HAP-1 (cell line): ENCODE measurements at places on chromosomes 3 and 15.

GRCh38 chr3:4935347-4935746 is 43.9 kb upstream of the BHLHE40 start:
- DNase-seq, result no peak

GRCh38 chr3:50495609-50496423 is 7.6 kb downstream of the CACNA2D2 start:
- DNase-seq, result peak; percentile 15

DNA sequence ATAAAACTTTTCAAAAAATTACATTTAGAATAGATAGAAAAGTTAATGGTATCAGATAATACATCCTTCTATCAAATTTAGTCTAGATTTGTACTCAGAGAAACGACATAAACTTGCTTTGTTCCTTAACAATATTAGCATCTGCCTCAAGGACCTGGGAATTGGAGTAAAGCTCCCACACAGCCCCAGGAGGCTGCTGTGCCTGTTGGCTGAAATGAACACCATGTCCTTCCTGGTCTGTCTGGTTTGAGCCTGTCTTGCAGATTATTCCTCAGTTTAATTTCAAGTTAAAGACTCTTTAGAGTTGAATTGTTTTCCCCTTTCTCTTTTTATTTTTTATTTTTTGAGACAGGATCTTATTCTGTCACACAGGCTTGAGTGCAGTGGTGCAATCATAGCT is 19.4 kb downstream of the GNB5 start:
- DNase-seq, result no peak

- DNase-seq, result no peak
These were observed 114.1 kb upstream of the CFAP20DC start for GRCh38 chr3:59163953-59164352.

DNA sequence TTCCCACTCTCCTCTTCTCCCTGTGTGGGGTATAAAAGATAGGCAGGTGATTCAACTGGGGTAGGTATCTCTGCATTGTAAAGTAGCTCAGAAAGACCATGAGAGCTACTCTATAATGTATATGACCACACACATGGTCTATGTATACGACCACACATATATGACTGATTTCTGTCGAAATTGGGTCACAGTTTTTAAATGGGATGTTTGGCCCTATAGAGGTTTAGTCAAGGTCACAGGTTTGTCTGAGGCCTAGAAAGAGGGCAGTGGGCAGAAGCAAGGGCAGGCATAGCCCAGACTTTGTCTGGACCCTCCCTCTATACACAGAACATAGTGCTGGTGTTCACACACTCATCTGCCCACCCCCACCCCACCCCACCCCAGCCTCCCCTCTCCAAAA is 4.4 kb downstream of the LAMP3 start:
- DNase-seq, result no peak

- DNase-seq, result no peak
These were observed 1012.7 kb upstream of the CADM2 start for GRCh38 chr3:83946049-83946448.

GRCh38 chr3:173529062-173529711 is 131.6 kb downstream of the NLGN1 start:
- DNase-seq, result peak; percentile 41

GRCh38 chr3:102060814-102061213 is 211.5 kb downstream of the NFKBIZ start:
- DNase-seq, result no peak

- DNase-seq, result no peak
These were observed 57.7 kb downstream of the MESD start for GRCh38 chr15:80931721-80932512.

- DNase-seq, result no peak
These were observed 654.2 kb downstream of the NTRK3 start for GRCh38 chr15:87602371-87602770.

- DNase-seq, result no peak
These were observed 44.7 kb downstream of the IFT57 start for GRCh38 chr3:108177536-108177935.

GRCh38 chr3:100084100-100084806 is 30.0 kb downstream of the FILIP1L start:
- DNase-seq, result no peak

DNA sequence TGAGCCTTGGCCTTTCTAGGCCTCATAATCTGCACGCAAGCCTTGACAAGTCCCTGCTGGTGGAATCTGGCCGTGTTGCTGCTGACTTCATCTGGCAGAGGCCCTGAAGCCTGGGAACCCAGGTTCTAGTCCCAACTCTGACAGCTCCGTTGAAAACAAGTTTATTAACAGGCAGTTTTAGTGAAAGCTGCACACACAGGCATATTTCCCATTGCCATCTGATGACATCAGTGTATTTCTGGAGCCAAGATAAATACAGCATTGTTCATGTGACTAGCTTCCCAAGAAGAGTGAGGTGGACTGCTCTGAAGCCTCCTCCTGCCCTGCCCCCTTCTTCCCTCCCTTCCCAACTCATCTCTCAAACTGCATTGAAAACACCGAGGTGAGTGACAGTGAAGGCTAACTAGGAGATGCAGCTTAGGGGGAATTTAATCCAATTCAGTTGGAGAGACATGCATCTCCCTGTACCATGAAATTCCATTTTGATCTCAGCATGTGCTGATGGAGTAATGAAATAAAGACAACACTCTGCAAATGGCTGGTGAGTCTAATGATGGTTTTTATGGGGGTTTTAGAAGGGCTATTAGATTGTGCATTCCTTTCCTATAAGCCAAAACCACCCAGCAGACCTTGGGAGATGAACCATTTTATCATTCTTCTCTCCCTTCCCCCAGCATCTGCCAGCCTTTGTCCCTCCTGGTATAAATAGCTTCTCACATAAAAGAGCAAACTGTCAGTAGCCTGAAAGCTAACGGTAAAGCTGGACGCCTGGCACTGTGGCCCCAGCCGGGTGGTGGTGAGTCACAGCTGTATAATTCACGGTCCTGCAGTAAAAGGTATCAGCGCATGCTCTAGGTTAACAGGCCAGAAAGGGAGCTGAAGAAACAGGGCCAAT is 38.0 kb downstream of the PRICKLE2 start:
- no peak for DNase-seq

DNA sequence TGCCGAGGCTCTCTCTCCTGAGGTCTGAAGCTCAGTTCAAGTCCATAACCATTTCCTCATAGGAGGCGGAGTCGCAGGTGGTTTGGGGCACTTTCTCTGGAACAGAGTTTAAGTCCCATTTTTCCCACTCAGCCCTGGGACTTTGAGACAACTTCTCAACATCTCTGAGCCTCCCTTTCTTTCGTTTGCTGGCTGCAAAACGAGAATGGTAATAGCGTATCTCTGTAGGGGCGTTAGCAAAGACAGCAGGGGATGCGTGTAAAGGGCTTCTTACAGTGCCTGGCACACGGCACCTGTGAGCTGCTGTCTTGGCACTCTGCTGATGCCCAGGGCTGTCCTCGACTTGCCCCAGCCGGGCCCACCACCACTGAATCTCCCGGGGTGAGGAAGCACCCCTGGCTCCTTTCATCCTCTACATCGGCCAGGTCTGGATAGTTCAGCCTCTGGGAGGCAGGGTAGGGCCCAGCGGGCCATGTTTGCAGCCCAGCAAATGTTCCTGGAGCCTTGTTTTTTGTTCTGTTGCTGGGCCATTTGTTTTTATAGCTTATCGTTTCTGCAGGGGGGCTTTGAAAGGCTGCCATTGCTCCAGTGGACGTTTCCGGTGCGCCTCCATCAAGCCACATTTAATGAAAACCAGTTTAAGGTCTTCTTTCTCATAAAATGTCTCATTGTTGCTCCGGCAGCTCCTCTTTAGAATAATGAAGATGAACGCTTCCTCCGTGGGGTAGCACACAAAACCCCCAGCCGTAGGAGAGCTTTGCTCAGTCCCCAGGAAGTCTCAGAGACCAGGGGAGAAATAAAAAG is 60.0 kb upstream of the WNT5A start:
- DNase-seq, result no peak

DNA sequence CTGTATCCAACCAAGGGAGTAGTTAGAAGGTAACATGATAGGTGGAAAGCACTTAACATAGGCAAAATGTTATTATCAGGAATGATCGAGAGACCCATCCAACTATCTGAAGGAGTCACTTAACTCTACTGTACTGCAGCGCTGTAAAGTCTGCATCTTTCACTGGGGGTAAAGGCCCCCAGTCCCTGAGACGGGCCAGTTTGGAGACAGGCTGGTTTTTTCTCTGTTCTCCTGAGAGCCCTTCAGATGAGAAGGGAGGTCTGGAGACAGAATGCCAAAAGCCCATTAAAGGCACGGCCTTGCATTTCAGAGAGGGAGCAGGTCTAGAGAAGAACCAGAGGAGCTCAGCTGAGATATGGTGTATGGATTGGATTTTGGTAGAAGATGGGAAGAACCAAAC is 71.3 kb upstream of the CGNL1 start:
- DNase-seq, result no peak

DNA sequence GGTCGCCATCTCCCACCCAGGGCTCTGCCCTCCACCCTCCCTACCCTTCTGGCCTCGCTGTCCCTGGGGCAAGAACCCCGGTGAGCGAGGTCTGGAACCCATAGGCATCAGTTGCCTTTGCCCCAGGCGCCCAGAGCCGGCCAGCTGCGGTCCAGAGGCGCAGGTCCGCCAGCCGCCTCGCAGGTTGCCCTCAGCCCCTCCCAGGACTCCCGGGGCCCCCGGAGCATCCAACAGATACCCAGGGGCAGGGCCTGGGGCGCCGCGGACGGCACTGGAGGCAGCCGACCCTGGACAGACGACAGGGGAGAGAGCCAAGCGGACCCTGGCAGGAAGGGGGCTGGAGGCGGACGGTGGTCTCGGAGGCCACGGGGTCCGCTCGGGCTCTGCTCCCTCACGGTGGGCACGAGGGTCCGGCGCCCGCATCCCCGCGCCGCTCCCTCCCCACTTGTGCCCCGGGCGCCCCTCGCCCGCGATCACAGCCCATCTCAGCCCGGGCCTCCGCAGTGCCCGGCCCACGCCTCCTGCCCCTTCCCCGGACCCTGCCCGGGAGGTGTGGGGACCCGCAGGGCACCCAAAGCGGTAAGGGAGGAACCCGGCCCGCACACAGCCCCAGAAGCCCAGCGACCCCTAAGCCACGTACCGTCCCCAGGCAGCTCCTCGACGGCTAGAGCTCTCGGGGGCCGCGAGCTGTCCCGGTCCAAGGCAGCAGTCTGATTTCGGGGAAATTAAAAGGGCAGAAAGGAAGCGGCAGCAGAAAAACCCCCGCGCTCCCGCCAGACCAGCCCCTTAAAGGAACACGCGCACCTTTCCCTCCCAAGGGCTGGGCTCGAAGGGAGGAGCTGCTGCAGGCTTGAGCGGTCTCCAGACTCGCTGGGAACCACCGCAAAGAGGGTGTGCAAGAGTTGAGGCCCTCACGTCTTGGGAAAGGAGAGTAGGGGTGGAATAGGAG is at the start of gene HAPLN3:
HAPLN3 (minus strand) TSS at position 726 of the 949 bp plus-strand sequence. CDS start 8,246 bp downstream, outside the sequence.
- DNase-seq, result peak; percentile 81

DNA sequence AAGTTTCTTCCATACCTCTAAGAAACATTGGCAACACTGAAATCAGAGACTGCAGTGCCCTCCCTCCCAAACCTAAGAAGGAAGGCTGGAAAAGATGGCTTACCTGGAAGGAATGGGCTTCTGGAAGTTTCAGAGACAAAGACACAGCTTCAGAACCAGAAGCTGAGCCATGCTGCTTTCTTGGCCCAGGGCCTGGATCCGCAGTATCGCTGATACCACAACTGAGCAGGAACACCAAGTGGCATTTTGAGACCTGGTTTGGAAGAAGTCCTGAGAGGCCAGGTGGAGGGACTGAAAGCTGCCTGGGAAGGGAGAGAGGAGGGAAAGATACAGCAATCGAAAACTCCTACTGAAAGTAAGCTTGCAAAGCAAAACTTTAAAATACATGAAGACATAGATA is 19.8 kb downstream of the GPR160 start:
- no peak for DNase-seq

GRCh38 chr3:144894576-144894975 is 923.0 kb downstream of the DIPK2A start:
- no peak for DNase-seq

DNA sequence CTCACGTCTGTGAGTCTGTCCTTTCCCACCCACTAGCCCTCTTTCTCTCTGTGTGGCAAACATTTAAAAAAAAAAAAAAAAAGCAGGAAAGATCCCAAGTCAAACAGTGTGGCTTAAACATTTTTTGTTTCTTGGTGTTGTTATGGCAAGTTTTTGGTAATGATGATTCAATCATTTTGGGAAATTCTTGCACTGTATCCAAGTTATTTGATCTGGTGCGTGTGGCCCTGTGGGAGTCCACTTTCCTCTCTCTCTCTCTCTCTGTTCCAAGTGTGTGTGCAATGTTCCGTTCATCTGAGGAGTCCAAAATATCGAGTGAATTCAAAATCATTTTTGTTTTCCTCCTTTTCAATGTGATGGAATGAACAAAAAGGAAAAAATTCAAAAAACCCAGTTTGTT is 97.7 kb downstream of the GAP43 start:
- no peak for DNase-seq

GRCh38 chr15:29566914-29567313 is 255.4 kb downstream of the TJP1 start:
- DNase-seq, result no peak
